Fibroblast of skin of back (primary cell): ENCODE measurements at places on chromosomes 2 and 18.
A peak's percentile ranks its signal among the peaks of the same experiment; 100 is the strongest.

DNA sequence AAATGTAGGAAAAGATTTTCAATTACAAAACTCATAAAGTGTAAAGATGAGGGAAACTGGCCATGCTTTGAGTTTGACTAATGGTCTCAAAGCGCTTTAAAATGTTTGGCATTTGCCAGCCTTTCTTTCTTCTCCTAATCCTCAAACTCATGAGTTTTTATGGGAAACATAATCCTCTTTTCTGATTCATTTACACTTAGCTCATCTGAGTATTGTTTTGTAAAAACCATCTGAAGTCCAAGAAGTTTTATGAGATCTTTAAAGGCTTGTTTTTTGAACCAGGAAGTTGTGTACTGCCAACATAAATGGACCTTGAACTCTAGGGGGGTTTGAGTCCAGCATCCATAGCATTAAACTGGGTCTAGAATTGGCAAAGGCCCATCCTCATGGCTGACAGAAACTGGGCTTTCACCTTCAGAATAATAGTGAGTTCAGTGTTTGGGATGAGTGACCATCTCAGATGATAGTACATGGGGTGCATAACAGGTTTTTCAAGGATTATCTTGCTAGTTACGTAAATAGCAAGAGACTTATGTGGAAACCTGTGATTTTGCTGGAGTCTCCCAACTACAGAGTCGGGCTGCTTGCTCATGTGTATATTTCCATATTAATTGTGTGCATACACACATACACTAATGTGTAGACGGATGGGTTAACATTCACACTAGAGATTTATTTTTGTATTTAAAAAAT lies 3.8 kb upstream of the LTBP1 start:
- no peak for DNase-seq

DNA sequence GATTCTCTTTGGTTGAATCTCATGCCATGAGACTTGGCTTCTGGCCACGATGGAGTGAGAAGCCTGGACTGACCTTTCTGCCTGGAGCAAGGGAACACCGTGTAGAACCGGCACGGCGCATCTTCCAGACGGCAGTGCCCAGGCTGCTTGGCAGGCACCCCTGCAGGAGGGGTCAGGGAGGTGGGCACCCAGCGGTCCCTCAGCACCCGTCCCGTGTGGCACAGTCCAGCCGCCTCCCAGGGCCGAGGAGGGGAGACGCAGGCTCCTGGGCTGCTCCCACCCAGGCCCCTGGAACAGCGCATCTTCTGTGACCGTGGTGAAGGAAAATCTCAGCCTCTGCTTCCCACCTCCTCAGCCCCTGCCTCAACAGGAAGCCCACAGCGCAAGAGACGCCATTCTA lies 95.7 kb downstream of the CMPK2 start:
- no peak for DNase-seq

- peak; percentile 12 for DNase-seq
Observed at GRCh38 chr2:177169810-177170514, 42.6 kb upstream of the HNRNPA3 start.

- DNase-seq: no peak
Observed at GRCh38 chr2:110714452-110715224, 17.7 kb upstream of the ACOXL start.

GRCh38 chr2:226295123-226295522 lies 504.5 kb downstream of the IRS1 start:
- no peak for DNase-seq

DNA sequence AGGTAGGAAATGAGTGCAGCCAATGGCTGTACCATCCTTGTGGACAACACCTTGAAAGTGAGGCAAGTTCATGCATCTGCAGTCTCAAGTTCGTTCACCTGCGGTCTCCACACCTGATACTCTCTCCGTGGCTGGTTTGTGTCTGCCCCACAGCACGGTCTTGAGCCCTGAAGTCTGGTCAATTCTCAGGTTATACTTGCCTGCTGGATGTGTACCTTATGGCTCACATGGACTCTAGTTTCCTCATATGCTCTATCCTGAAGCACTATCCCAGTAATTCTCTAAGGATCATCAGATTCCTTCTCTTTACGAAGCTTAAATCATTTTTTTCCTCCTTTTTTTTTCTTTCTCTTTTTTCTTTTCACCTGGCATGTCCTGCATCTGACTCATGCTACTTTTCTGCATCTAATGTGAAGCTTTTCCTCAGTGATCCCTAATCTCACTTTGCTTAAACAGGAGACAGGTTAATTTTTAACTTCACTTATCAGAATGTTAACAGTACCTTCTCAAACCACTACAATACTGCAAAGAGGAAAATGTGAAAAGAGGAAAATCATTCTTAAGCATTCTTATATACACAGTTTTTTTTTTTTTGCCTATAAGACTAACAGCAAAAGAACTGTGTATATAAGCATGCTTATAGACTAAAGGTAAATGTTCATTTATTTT lies 511.2 kb downstream of the SOX11 start:
- no peak for DNase-seq

DNA sequence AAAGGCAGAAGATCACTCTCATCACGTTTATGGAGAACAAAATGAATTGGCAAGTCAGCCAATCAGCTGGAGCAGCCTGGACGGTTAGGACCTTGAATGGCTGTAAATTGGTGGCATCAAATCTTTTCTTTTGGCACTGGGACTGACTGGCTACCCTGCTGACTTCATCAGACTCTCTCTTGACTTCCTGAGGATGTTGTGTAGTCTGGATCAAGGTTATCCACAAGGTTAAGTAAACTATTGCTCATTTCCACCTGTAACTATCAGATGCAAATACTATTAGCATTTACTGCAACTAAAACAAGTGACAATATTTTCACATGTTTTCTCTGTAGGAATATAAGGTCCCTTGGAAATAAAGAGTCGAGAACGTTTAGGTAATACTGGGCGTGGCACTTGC lies 134.3 kb upstream of the RASGRP3 start:
- no peak for DNase-seq

DNA sequence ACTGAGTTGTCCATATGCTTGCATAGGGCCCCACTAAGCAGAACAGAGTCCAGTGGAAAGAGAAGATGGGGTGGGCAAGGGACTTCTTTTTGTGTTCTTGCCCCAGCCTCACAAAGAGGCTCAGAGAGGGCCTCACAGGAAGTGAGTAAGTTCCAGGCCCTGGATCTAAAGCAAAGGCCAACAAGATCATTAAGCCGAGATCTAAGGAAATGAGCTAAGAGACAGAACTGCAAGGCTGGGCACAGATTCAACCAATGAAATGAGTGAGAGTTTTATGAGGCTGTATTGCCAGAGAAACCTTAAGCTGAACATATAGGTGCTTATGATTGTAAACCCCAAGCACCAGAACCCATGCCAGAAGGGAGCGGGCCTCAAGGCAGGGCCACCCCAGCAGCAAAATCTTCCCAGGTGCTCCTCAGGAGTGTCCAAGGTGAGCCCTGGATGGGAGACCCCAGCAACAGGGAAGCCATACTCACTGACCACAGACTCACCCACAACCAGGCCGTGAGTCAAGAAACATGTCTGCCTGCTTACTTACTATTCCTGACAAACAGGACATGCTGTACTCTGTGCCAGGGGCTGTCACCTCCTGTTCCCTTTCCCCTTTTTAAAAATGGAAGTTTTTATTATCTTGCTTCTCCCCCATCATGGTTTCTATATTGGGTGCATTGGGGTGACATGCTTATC lies 40.2 kb downstream of the SLC14A1 start:
- DNase-seq: no peak

DNA sequence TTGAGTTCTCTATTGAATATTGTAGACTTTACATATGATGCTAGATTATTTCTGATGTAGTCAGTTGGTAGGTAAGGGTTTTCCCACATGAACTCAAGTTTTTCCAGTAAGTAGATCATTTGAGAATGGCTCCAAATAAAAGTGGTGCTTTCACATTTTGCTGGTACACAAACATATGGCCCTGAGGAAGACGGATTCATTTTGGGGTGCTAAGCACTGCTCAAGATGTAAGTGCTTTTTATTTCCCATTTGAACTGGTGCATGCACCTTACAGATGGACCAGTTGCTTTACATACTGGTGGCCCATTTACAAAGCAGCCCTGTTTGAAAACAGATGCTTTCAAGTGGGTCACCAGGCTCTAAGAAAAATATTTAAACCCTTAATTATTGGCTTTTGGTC lies 266.7 kb downstream of the MEIS1 start:
- no peak for DNase-seq

- DNase-seq: peak; percentile 31
Observed at GRCh38 chr2:49914281-49914680, 760.0 kb upstream of the FSHR start.

DNA sequence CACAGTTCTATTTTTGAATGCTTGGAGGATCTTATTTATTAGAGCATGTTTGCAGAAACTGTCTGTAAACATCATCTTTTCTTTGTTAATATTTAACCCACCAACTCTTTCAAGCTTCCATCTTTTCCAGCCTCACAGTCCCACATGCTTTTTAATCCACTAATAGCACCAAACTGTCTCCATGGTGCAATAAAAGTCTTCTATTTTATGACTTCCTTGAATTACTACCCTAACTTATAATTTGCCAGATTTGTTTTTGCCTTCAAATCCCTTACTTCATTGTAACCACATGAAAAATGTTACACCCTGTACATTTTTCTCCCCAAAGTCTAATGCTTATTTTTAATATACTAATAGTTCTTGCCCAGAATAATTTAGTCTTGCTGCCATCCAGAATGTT lies 792.6 kb downstream of the PLCL1 start:
- no peak for DNase-seq

DNA sequence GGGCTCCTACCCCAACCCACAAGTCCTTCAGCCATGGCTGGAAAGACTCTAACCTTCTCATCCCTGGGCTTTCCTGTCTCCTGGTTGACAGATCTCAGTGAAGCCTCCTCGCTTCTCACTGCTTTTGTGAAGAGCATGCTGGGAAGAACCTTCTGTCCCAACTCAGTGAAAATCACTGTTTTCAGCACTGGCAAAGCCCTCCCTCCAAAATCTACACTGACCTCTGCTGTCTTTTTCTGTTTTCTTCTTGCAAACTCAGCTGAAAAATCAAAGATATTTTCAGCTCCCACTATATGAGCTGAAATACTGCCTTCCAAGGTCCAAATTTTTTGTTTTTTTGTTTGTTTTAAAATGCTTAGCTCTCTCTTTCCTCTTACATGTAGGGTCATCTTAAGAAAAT lies 266.3 kb upstream of the AGAP1 start:
- DNase-seq: no peak

- DNase-seq: peak; percentile 39
Observed at GRCh38 chr2:118845522-118846441, 1.7 kb downstream of the EN1 start.

DNA sequence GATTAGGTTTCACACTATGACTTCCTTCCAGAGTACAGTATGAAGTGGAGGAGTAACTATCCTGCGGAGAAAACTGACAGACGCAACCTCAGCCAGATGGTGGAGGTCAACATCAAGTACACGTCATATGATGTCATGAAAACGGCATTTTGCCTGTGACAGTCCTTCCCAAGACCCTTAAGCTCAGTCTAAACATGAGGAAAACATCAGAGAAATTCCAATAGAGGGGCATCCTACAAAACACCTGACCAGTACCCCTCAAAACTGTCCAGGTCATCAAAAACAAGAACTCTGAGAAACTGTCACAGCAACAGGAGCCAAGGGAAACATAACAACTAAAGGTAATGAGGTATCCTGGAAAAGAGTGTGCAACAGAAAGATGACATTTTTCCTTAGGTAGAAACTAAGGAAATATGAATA lies 1.7 kb downstream of the RNU4ATAC start:
- DNase-seq: peak; percentile 43

GRCh38 chr2:170502361-170503130 lies 212.6 kb upstream of the SP5 start:
- DNase-seq: no peak

- DNase-seq: no peak
Observed at GRCh38 chr2:172403881-172404468, 23.4 kb upstream of the ITGA6 start.

DNA sequence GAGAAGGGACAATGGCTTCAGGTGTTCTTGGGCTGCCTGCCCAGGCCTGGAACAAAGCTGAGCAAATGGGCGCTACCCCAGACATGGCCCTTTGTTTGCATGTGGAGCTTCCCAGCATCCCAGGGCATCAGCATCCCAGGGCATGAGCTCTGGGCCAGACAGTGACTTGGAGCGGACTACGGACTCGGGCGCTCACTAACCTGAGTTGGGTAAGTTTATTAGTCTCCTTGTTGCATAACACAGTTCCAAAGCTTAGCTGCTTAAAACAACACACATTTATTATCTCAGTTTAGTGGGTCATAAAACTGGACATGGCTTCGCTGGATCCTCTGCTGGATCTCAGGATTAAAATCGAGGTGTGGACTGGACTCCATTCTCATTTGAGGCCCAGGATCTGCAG lies 35.8 kb downstream of the MC2R start:
- DNase-seq: no peak

- DNase-seq: no peak
Observed at GRCh38 chr2:110838657-110839384, 106.4 kb downstream of the ACOXL start.

- DNase-seq: no peak
Observed at GRCh38 chr18:7896161-7896560, 329.0 kb downstream of the PTPRM start.

DNA sequence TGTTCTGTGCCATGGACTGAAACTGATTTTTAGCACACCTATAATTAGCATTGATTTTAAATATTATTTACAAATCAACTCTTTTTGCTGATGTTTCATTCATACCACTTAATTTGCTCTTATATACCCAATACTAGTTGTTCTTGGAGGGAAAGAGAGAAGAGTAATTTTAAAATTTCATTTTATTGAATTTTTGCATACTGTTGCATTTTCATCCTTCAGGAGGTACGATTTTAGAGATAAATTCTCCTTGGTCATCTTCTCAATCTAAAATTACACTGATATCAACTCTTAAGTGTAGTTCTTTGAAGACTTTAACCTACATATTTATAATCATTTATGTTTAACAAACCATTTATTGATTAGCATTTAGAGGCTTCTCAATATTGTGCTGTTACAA lies 71.0 kb downstream of the SLC4A10 start:
- DNase-seq: no peak
